ENCODE measurements at places on chromosomes 16 and 17. TPM values are rescaled to one million over a fixed set of nuclear protein-coding genes. Genes with fewer than 3 reads are reported as not detected.

DNA sequence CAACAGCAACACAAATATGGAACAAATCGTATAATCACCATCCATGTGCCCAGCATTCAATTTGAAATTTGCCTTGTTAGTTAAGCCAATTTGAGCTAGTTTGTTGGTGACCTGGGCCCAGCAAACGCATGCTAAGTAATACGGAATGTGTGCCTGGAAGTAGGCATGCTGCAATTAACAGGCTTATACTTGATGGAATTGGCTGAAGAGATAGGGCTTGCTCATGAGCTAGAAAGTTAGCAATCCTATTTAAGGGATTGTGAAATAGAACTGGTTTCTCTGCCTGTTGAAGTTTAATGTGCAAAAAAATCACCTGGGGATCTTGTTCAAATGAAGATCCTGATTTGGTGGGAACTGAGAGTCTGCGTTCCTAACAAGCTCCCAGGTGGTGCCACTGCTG lies 8.5 kb upstream of the LPO start:
- DNase-seq = no peak

IRX3 gene
- total RNA-seq = 9.8 TPM

DNA sequence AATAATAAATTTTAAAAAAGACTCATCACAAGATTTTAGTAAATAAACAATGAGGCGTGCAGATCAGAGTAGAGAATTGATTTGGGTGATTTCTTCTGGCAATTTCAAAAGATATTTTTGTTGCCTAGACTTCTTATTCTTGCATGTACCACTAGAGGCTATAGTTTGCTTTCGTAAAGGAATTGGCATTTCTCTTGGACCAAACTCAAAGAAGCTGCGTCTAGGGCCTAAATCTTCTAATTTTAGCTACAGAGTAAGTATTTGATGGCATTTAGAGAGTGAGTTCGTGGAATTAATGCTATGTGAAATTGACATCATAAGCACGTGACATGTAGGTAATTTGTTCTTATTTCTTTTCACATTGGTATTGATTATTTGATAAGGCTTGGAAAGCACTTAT lies 24.4 kb upstream of the ABCC11 start:
- no peak for DNase-seq

DNA sequence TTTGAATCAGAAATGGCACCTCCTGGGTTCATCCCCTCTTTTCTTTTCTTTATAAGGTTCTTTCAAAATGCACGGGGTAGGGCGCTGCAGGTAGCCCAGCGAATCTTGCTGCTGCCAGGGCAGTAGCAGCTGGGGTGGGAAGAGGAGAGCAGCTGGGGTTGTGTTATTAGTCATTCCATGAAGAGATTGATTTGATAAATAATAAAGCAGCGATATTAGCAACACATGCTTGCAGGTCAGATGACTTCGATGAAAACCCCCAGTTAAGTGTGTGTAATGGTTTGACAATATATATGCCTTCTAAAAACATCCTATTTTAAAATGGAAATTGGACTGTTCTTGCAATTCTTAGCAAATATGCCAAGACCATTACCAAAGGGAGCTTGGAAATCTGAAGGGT lies 200.7 kb downstream of the CCDC182 start:
- DNase-seq = no peak

KRT28 gene
- total RNA-seq = not detected

SLC4A1 gene
- total RNA-seq = not detected

Data from HT1080 (cell line).